ENCODE measurements at places on chromosomes 2 and 18.

DNA sequence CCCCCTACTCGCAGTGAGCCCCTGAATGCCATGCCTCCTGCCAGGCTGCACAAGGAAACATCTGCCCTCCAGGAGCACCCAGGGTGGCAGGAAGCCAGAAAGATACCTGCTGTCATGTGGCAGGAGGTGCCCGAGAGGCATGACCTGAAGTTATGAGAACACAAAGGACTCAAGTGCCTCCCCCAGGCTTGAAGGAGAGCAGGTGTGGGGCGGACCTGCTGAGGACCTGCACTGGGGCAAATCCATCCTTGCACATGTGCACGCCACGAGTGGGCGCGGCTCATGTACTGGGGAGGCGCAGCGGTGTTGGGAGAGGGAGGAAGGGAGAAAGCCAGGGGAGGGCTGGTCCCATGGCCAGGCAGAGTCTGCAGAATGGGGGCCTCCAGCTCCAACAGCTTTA lies 26.9 kb downstream of the SDC1 start:
- no peak for DNase-seq

- DNase-seq, result no peak
Measured at GRCh38 chr2:26646986-26647672, 6.0 kb upstream of the CIB4 start.

- peak; percentile 60 for DNase-seq
Measured at GRCh38 chr18:5238371-5238976, 41.4 kb upstream of the AKAIN1 start.

DNA sequence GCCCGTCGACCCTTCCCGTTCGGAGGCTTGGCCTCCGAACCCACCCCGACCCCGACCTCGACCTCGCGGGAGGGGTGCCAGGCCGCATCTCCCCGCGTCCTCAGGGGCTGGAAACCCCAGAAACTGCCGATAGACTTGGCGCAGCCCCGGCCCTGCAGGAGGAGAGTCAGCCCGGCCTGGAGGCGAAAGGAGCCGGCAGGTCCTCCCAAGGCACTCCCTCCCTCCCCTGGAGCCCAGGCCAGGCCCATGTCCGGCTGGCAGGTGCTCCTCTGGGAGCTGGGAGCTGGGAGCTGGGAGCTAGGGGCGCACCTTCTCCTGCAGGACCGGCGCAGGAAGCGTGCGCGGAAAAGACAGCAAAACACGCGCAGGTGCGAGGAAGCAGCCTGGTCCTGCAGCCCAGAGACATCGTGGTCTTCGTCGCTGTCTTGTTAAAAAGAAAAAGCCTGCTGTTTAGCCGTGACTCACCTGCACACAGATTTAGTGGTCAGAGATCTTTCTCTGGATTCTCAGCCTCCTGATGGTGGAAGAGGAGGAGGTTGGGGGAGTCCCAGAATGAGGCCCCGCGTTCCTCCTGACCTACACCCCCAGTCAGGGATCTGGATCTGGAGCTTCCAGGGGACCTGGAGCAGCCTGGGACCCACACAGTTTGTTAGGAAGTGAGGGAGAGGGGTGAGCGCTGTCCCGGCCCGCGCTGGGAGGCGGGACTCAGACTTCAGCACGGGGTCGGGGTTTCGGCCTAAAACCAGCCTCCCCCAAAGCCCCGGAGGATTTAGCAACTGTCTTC lies 660 bp upstream of the MBP start:
- no peak for DNase-seq

DNA sequence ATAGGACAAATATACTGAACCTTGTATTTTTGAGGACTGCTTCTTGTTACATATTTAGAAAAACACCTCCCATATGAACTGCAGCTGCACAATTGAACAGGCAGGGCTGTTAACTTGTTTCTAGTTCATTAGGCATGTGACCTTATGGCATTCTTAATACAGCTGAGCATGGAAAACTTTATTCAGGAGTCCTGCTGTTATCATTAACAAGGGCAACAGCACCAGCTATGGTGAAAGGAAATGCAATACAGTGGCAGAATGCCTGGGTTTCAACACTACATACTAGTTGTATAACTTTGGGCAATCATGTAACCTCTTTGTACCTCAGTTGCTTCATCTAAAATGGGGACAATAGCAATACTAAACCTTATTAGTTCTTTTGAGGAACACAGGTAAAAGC lies 71.8 kb downstream of the GDF7 start:
- DNase-seq, result no peak

DNA sequence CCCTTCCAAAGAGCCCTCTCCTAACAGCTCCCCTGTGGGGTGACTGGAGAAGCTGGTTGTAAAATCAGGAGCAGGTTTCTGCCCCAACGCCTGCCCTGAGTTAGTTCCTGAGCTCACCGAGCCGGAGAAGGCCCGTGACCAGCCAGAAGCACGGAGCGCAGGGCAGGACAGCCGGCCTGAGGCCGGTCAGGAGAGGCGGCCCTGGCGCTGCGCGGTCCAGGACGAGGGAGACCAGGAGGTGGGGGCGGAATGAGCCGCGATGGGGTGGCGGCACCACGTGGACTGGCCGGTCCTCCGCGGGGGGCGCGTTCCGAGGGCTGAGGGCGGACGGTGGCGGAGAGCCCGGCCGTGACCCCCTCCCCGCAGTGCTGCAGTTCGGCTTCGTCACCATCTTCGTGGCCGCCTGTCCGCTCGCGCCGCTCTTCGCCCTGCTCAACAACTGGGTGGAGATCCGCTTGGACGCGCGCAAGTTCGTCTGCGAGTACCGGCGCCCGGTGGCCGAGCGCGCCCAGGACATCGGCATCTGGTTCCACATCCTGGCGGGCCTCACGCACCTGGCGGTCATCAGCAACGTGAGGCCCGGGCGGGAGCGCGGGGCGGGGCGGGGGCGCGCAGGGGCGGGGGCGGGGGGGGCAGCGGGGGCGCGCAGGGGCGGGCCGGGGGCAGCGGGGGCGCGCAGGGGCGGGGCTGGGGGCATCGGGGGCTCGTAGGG lies 29.0 kb downstream of the ANO7 start:
- DNase-seq, result peak; percentile 71

GRCh38 chr2:238523158-238524110 lies 96.7 kb downstream of the ASB1 start:
- peak; percentile 14 for DNase-seq

DNA sequence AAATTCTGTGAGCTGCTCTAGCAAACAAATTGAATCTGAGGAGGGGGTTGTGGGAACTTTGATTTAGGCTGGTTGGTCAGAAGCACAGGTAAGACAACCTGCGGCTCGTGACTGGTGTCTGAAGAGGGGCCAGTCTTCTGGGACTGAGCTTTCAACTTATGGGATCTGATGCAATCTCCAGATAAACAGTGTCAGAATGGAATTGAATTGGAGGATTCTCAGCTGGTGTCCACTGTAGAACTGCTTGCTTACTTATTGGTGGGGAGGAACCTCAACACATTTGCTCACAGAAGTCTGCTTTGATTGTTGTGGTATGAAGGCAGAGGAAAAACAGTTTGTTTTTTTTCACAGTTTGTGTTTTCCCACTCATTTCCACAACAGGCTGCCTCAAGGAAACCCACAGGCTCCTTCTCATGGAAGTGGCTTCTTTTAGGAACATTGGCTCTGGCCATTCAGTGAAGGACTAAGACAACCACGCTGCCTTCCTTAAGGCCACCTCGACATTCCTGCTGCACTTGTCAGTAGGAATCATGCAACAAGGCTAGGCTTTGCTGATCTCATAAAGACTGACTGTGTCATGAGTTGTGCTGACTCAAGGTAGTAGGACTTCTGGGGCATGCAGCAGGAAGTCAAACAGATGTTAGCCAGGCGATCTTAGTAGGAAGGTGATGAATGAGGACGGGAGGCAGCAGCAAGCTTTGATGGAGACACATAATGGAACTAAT lies 104.7 kb downstream of the TSN start:
- DNase-seq, result no peak

GRCh38 chr18:39399662-39400061 lies 1834.1 kb upstream of the CELF4 start:
- no peak for DNase-seq

DNA sequence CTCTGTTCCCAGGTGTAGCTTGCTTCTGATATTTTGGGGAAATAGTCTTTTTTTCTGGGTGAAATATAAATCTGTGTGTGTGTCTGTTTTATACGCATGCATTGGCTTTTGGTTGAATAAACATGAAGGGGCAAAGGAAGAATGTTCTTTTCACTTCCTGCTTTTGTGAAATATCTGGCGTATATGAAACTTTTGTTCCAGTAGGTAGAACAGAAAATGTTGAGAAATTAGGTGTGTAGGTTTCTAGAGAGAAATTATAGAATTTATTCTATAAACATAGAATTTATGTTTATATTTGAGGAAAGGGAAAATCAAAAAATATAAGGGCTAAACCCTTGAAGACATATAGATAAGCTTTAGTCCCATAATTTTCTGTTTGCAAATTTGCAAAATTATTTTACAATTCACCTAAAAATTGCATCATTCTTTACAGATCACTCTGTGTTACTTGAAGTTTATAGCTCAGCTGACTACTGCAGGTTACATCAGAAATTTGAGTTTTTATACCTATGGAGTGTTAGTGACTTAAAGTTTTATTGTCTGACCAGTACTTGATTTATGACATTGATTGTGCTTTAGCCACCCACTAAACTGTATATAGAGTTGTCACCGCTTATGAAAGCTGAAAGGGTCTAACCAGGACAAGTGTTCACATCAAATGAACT lies 116.1 kb downstream of the FAM117B start:
- DNase-seq, result no peak

- peak; percentile 56 for DNase-seq
Measured at GRCh38 chr2:96329456-96329855, 4.3 kb downstream of the ITPRIPL1 start.

GRCh38 chr18:7605705-7606104 lies 38.6 kb downstream of the PTPRM start:
- no peak for DNase-seq

GRCh38 chr2:146989741-146990140 lies 855.1 kb upstream of the ACVR2A start:
- no peak for DNase-seq

- DNase-seq, result no peak
Measured at GRCh38 chr2:47253447-47253846, 98.3 kb upstream of the STPG4 start.

DNA sequence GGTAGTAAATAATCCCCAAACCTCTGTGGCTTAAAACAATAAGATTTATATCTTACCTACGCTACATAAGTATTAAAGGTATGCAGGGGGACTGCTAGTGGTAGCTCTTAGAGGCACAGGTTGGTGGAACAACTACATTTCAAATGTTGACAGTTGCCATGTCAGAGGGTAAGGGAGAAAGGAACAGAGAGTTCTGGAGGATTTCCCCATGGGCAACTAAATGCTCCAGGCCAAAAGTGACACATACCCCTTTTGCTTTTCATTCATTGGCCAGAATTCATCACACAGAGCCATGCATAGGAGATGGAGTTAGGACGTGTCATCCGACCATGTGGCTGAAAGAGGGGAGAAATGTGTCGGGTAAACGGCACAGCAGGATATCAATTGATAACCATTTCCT lies 133.2 kb downstream of the NAPG start:
- DNase-seq, result no peak

- no peak for DNase-seq
Measured at GRCh38 chr2:10052216-10052615, 8.9 kb downstream of the KLF11 start.

- DNase-seq, result peak; percentile 40
Measured at GRCh38 chr2:128578406-128579390, 260.0 kb upstream of the HS6ST1 start.

DNA sequence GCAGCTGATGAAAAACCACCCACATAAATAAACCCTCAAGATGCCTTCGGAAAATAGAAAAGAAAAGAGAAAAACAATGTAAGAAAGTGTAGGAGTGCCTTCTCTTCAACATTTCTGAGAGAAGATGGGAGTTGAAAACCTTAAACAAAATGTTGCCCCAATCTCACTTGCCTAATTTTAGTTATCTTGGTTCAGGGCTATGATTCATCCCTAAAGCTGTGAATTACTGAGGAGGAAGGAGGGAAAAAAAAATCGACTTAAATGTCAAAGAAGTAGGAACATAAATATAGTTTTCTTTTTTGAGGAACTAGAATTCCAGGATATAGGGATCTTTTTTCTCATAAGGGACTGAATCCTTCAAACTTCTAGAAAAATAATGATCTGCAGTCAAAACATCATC lies 360.3 kb downstream of the TGIF1 start:
- no peak for DNase-seq

GRCh38 chr2:186670831-186671230 lies 23.0 kb upstream of the FAM171B start:
- no peak for DNase-seq

- DNase-seq, result no peak
Measured at GRCh38 chr2:60974652-60975051, 42.9 kb upstream of the PEX13 start.

- no peak for DNase-seq
Measured at GRCh38 chr18:34352385-34353163, 127.9 kb upstream of the NOL4 start.

GRCh38 chr2:132814651-132815050 lies 144.6 kb upstream of the LYPD1 start:
- no peak for DNase-seq

DNA sequence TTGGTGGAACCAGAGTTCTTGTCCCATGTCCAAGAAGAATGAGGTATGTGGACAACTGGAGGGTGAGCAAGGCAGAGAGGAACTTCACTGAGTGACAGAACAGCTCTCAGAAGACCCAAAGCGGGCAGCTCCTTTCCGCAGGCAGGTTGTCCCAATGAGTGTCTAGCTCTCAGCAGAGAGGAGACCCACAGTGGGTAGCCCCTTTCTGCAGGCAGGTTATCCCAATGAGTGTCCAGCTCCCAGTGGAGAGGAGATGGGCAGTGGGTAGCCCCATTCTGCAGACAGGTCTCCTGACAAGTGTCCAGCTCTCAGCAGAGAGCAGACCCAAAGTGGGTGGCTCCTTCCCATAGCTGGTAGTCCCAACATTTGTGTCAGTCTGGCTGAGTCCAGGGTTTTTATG lies 69.6 kb downstream of the SRBD1 start:
- no peak for DNase-seq

DNA sequence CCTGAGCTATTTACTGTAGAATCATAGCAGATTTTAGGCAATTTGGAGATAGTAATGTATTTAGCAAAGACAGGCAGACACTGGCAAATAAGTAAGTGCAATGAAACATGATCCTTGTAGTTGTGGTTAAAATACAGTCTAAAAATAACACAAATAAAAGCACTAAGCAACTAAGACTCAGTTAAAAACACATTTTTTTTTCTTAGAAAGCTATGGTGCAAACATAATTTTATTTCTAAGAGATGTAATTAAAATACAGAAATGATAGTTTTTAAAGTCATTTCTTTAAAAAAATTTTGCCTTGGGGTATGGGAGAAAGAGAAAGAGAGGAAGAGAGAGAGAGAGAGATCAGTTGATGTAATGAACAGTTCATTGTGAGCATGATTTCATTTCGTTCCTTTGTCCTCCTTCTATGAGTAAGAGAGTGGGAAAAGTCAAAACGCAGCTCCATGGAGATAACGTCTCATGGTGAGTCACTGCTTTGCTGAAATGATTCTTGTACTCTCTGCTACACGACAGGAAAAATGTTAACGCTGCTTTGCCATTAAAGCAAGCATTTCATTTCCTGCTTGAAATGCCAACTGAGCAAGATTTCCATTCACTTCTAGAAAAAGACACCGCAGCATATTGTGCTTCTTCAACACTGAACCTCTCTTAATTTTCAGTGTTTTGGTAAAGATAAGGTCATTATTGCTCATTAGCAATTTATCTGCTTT lies 61.3 kb upstream of the PGAP1 start:
- DNase-seq, result peak; percentile 73
